PC-3 (cell line): ENCODE measurements at places on chromosomes 5 and 9.
A peak's percentile ranks its signal among the peaks of the same experiment; 100 is the strongest.

DNA sequence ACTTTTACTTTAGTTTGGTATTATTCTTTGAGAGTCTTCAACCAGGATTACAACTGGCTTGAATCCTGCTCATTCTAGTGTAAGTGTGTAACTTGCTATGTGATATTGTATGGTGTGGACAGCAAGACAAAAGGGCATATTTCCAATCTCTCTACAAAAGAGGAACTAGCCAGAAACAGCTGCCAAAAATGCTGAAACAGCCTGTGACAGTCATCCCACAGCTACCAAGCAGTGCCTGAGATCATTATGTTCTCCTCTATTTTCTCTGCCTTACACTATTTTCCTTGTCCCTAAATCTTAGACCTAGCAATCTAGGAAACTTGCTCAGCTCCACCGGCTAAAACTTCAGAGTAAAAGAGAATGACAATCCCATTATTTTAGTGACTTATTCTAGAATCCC, 42.8 kb downstream of the WDR41 start:
- no peak for DNase-seq

DNA sequence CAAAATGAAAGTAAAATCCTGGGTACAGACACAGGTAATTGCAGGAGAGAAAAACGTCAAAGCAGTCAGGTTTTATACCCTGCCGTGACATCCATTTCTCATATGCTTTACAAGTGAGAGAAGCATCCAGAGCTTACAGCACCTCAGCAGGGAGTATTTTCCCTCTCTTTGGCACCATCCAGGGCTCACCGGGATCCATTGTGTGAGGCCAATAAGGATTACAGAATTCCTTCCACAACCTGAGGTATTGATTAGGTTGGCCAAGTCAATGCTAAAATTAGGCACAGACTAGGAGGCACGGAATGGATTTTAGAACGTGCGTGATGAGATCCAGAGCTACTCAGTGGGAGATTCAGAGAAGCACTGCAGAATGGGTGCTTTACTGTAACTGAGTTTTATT, 296.6 kb downstream of the FBXL7 start:
- DNase-seq, result no peak

DNA sequence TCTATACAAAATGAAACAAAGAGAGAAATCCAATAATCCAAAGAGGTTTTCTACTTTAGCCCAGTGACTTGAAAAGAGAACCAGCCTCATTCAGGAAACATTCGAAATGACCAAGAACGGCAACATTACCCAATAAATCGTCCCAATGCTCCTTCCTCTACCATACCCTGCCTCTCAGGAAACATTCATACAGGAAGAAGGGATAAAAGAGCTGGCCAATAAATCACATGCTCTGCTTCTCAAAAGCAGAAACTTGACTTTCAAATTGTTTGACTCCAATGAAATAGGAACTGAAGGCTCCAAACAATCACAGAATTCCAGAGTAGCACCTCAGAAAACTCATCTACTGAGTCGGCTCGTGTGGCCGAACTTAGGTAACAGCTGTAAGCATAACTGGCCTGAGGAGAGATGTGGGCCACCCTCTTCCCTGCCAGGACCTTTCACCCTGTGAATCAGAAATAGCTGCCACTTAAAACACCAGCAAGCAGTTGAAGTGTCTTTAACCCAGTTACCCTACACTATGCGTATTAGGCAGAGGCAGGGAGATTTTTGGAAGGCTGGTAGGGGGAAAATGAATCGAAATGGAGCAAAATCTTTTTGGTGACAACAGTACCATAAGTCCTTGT, 14.6 kb downstream of the ARL15 start:
- no peak for DNase-seq

DNA sequence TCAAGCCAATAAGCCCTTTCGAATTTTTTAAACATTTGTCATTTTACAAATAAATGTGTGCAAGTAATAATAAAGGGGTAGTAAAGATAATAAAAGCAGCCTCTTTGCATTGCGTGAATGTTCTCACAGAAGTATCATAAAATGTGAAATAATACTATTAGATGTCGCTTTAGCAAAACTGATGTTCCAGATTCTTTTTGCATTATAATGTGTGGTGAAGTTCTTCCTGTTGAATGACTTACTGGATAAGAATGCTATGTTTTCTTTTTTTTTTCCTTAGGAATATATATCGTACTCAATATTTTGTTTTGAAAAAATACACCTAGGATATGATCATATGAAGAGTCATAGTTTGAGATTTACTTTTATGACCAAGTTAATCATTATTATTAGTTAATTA, 85.2 kb upstream of the CDH12 start:
- DNase-seq, result peak; percentile 24

DNA sequence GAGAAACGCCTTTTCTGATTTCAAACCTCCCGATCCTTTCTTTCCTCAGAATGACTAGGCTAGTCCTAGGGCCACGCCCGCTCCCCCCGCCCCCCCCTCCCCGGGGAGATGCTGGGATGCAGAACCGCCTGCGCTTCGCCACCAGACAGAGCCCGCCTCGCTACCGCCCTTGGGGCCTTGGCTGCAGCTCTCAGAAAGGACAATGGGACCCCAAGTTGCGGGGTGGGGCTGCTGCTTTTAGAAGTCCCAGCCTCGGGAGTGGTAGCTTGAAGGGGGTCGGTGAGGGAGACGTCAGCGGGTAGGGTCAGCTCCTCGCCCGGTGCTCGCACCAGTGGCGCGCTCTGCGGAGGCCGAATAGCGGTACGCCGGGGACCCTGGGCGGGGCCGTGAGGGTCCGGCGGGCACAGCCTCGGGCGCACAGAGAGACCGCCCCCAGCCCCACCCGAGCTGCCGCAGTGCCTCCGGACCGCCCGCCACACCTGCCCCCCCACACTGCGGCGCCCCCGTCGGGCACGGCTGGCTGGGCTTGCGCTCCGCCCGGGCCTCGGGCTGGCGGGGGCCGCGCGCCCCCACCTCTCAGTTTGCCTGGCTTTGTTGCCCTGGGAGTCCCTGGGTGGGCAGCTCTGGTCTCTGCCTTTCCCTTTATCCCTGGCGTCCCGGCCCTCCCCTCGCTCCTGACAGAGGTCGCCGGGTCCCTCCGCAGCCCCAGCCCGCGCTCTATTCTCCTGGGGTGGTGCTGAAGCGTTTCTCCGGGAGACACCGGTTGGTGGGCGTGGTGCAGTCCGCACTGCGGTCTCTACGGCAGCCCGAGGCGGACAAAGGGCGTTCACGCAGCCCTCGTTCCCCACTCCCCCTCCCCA, 1.2 kb downstream of the MAP1B start:
- peak; percentile 55 for DNase-seq
